Neural crest cell (in vitro differentiated cells): ENCODE measurements at places on chromosomes 7 and 10.
A peak's percentile ranks its signal among the peaks of the same experiment; 100 is the strongest.

GRCh38 chr7:151930026-151930653, 26.1 kb upstream of the GALNTL5 start:
- DNase-seq, result no peak

DNA sequence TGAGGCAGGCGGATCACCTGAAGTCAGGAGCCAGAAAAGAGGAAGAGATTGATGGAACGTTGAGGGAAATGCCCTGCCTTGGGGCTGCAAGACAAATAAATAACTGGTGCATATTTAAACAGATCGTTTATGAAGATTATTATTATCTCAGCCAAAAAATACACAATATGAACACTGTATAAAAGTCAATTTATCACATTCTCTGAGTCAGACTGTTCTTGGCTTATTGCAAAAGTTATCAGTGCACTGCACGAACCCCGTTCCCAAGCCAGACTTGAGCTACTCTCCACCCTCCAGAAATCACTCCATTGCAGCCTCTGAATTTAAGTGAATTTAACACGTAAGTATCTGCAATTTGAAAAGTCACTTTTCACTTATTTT, 1.6 kb downstream of the DNMBP start:
- no peak for DNase-seq

DNA sequence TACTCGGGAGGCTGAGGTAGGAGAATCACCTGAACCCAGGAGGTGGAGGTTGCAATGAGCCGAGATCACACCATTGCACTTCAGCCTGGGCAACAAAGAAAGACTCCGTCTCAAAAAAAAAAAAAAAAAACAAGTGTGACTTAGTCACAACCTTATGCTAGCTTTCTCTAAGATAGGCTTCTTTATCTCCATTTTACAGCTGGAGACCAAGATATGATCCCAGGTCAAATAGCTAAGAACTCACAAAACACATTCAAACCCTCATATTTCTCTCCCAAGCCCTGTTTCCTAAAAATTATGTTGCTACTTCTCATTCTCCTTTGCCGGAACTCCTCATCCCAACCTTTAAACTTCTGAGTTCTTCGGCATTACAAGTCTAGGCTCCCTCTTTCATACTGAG, 13.0 kb upstream of the DHTKD1 start:
- DNase-seq, result no peak

GRCh38 chr7:43204081-43204480, 91.6 kb downstream of the HECW1 start:
- DNase-seq, result no peak

- DNase-seq, result no peak
Observed at GRCh38 chr7:51927738-51928137, 611.1 kb upstream of the COBL start.

- peak; percentile 96 for DNase-seq
Observed at GRCh38 chr10:5684318-5684970, at the start of gene TASOR2. TASOR2 (plus strand) TSS chr10:5684838; CDS start chr10:5720643, 35,805 bp downstream.

GRCh38 chr7:23863209-23863787, 153.3 kb downstream of the STK31 start:
- no peak for DNase-seq

GRCh38 chr7:154910977-154911376, 91.9 kb downstream of the PAXIP1 start:
- DNase-seq, result no peak

DNA sequence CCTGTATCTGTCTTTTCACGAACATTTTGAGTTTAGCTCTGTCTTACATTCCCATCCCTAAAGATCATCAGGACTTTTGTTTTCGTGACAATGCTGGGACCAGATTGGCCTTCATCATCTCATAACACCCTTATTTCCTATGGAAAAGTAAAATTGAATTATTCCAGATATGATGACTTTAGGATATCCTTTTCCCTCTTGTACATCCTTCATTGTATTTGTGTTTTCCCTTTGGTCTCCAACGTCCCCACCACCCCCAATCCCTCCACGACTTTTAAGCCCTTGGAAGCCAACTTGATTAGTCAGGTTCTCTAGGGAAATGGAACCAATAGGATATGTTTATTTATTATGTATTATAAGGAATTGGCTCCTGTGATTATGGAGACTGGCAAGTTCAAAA, 167.6 kb downstream of the ARL4A start:
- DNase-seq, result no peak

DNA sequence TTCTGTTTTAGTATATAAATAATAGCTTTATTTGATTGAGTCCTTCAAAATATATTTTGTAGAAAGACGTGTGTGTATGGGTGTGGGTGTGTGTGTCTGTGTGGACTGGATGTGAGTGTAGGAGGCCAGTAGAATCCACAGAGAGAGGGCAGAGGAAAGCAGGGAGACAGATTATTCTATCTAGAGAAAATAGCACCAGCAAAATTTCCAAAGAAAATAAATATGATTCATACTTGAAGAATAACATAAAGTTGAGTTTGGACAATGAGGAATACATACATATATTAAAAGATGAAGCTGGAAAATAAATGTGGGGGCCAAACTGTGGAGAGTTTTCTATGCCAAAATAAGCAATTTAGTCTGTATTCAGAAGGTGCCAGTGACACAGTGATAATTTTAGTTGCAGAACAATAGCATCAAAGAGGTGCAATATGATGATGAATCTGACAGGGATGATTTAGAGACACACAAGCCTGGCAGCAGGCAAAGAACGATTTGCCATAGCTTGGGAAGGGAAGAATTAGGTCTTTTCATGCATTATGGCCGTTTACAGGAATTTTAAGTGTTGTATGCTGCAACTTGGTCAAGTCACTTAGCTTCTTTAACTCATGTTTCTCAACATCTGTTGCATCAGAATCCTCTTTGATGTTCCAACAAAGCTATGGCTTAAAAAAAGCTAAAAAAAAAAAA, 121.3 kb downstream of the SEMA3A start:
- no peak for DNase-seq

DNA sequence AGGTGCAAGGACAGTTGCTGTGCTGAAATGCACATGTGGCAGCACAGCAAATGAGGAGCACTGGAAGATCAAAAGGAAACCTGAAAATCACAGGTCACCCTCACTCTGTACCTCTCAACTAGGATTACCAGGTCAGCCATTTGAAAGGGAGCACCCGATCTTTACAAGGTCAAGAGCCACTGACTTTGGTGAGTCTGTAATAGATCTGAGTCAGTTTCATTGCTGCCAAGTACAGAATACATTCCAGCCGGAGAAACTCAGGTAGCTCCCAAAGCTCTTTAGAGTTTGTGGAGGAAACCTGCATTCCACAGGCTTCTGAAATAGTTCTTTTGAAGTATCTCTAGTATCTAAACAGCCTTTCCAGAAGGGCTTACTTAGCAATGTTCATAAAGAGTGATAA, 217.5 kb downstream of the SNX13 start:
- DNase-seq, result no peak

- no peak for DNase-seq
Observed at GRCh38 chr7:431658-432111, 88.0 kb downstream of the PDGFA start.

DNA sequence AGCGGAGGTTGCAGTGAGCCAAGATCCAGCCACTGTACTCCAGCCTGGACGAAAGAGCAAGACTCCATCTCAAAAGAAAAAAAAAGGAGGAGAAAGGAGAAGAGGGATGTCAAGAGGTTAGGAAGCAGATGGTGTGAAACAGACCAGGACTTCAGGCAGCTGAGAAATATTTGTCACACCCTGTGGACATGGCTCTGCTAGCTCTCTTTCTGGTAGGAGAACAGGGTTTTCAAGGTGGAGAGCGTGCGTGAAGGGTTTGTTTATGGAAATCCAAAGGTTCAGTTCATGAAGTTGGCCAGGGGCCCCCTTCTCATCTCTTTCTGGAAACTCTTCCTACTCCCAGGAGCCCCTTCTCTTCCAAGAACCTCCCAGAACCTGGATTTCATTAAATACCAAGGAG, 110.8 kb upstream of the GALNT17 start:
- no peak for DNase-seq

- no peak for DNase-seq
Observed at GRCh38 chr7:24788961-24789576, 31.8 kb upstream of the GSDME start.

GRCh38 chr10:35041502-35041879, 48.6 kb downstream of the CUL2 start:
- DNase-seq, result no peak

DNA sequence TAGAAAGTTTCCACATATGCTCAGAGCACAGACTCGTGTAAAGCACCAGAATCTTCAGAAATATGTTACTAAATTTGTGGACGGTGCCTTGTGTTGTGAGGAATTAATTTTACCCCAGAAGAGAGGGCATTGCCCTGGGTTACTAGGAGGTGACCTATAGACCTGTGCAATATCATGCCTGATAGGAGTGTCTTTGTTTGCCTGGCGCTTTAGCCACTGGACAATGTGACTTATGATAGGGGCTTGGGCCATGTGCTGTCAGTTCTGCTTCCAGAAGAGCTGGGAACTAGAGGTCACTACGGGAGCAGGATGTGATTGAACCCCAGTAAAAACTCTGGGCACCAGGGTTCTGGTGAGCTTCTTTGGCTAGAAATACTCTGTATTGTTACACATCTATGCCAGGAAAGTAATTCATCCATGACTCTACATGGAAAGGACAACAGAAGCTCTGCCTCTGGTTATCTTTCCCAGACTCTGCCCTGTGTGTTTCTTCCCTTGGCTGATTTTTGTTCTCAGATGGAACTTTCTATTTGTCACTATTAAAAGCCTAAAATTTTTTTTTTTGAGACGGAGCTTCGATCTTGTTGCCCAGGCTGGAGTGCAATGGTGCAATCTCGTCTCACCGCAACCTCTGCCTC, 75.5 kb downstream of the SIRT1 start:
- DNase-seq, result no peak

DNA sequence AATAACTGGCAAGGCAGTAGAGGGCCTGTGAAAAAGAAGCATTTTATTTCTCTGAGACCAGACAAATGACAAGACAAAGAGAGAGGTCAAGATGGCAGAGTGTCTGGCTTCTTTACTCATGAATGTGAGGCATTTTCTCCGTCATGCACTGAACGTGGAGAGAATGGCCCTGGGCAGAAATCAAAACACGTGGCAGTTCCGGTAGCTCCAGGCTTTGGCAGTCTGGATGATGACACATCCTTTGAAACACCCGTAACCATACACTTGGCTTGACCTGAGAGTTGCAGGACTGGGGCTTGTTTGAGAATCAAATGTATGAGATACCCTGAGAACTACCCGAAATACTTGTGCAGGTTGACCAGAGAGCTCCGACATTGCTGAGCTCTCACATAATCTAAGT, 537.6 kb downstream of the ACTR3B start:
- DNase-seq, result no peak

GRCh38 chr10:132383751-132384196, 13.2 kb upstream of the PWWP2B start:
- DNase-seq, result no peak
